ENCODE measurements at places on chromosomes 4 and X.

GRCh38 chrX:41273638-41274037 lies 60.3 kb upstream of the DDX3X start:
- H3K4me3 ChIP-seq = no peak overlapping the region
- DNase-seq = no peak
- H3K4me1 ChIP-seq = no peaks in the 10 kb centered on the region
- H3K27ac ChIP-seq = no peak overlapping the region
- H3K36me3 ChIP-seq = no peaks in the 10 kb centered on the region
- no peaks in the 10 kb centered on the region for H3K27me3 ChIP-seq

DNA sequence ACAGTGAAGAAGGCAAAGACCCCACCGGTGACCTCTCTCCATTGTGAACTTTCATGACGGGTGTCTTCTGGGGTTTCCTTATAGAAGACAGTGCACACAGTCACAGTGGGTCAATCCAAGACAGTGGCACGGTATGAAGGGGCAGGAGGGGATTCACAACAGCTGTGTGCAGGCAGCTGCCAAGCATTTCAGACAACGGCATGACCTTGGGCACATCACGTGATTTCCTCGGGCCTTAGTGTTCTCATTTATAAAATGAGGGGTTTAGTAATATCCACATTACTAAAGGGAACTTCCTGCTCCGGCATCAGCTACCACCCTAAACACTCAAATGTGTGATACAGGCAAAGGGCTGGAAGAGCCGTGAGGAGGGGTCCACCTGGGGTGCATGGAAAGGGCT lies 42.9 kb downstream of the RBM47 start:
- H3K4me1 ChIP-seq = no peaks in the 10 kb centered on the region
- no peaks in the 10 kb centered on the region for H3K36me3 ChIP-seq
- no peaks in the 10 kb centered on the region for H3K27me3 ChIP-seq
- no peak for DNase-seq
- no peak overlapping the region for H3K4me3 ChIP-seq

DNA sequence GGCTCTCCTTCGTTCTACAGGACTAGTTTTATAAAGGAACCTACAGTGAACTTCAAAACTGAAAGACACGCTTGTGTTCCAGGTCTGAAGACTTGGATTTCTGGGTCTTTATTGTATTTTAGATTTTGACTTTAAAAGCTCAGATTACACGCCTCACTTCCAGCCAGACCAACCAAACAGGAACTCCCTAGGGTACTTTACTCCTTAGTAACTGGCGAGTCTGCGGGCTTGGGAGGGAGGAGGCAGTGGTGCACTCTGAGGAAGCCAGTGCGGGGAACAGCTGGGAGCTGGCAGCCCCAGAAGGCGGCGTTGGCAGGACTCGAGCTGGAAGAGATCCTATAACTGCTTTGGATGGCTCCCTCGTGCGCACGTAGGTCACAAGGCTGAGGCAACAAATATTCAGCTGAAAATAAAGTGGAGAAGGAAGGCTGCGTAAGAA lies 391 bp upstream of the PHKA1 start:
- no peaks in the 10 kb centered on the region for H3K27me3 ChIP-seq
- H3K4me3 ChIP-seq = no peak overlapping the region
- no peak overlapping the region for H3K27ac ChIP-seq

DNA sequence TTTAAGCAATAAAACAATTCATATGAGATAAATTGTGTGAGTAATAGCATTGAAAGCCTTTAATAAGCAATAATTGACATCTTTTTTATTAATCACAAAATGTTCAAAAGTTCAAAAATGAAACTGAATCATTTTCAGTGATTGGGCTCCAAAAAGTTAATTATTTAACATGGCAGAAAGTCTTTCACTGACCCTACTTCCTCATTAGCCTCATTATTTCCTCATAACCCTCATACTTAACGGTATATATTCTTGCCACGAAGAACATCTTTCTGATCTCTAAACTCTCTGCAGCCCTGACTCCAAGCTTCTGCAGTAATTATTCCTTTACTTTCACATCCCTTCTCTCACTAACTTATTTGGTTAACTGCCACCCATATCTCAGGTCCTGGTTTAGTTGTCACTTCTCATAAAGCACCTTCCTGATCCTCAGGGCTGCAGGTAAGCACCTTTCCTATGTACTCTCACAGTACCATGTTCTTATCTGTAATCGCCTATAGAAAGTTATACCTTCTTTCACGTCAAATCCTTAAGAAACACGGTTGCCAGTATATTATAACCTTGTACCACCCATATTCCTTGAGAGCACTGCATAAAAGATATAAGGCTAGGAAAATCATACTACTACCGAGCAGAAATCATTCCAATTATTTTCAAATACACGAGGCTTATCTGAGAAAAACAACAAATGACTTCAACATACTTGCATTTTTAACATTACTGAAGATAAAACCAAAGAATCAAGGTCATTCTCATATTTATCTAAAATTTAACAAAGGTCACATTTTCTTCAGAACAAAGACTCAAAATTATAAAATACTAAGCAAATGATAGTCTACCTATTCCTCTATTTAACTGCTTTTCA lies 72.2 kb downstream of the PPP3CA start:
- no peak overlapping the region for H3K4me3 ChIP-seq
- H3K27ac ChIP-seq = no peak overlapping the region
- no peaks in the 10 kb centered on the region for H3K27me3 ChIP-seq
- H3K36me3 ChIP-seq = no peaks in the 10 kb centered on the region
- no peaks in the 10 kb centered on the region for H3K4me1 ChIP-seq

GRCh38 chr4:106062452-106062875 lies 167.2 kb downstream of the NPNT start:
- no peaks in the 10 kb centered on the region for H3K27me3 ChIP-seq
- no peak overlapping the region for H3K4me3 ChIP-seq
- H3K27ac ChIP-seq = no peak overlapping the region
- no peak for DNase-seq

- H3K4me3 ChIP-seq = no peak overlapping the region
- no peaks in the 10 kb centered on the region for H3K27me3 ChIP-seq
- H3K36me3 ChIP-seq = no peaks in the 10 kb centered on the region
- no peak for DNase-seq
Measured at GRCh38 chrX:18353931-18354368, 538 bp downstream of the SCML2 start.

DNA sequence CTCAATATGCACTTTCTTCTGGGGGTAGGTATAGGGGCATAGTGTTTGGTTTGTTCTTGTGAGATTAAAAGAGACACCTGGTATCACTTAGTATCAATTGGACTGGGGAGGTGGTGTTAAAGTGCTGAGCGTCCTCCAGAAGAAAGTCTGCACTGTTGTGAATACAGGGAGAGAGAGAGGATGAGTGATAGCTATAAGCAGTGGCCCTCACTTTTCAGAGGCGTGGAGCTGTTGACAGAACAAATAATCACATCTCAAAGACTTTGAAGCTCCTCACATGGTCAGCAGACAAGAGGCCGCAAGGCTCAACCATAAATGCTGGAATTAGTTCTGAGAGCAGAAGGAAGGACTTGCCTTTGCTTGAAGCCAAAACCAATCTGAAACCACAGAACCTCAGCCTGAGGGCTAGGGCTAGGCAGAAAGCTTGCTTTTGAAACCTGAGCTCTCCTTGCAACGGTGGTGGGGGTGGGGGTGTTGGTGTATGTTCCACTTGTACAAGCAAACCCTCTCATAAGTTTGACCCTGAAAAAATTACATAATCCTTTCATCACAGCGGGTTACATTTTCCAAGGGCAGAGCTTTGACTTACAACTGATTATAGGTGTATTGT lies 123.2 kb upstream of the SCML1 start:
- no peaks in the 10 kb centered on the region for H3K27me3 ChIP-seq
- H3K4me1 ChIP-seq = no peaks in the 10 kb centered on the region
- DNase-seq = no peak
- no peak overlapping the region for H3K4me3 ChIP-seq

DNA sequence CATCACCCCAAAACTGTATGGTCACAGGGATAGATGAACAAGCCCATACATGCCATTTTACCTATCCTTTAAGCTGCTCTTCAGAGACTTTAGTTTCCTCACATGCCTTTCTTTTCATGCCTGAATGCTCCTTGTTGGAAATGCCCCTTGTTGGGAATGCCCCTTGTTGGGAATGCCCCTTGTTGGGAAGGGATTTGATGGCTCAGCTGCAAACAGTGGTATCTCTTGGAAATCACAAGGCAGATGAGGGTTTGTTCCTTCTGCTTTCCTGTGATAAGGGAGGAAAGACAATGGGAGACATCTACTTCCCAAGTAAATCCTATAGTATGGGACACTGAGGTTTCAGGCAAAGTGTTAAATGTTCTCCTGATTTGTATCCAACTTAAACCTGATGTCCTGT lies 11.5 kb downstream of the CXCL2 start:
- no peaks in the 10 kb centered on the region for H3K36me3 ChIP-seq
- DNase-seq = no peak
- no peaks in the 10 kb centered on the region for H3K27me3 ChIP-seq
- H3K4me3 ChIP-seq = no peak overlapping the region
- H3K27ac ChIP-seq = no peak overlapping the region

Data from CD8-positive, alpha-beta memory T cell (primary cell).